ENCODE measurements at places on chromosomes 3 and 15. TPM values are rescaled to one million over a fixed set of nuclear protein-coding genes. Genes with fewer than 3 reads are reported as not detected.
A peak's percentile ranks its signal among the peaks of the same experiment; 100 is the strongest.

DNA sequence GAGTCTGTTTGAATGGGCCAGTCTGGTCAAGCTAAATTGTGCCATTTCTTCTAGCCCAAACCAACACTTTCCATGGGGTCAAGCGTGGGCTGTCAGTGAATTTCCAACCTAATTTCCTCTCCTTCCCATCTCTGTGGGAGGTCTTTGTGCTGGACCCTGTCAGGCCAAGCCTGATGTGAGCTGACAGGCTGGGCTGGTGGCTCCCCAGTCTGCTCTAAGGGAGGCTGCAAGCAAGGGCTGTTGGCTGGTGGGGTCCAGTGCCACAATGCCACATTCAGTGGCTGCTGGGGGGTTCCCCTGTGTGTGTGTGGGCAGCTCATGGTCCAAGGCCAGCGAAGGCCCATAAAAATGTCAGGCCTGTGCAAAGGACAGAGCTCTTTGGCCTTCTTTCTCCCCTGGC is 216.1 kb downstream of the OPA1 start:
- DNase-seq, result no peak

DNA sequence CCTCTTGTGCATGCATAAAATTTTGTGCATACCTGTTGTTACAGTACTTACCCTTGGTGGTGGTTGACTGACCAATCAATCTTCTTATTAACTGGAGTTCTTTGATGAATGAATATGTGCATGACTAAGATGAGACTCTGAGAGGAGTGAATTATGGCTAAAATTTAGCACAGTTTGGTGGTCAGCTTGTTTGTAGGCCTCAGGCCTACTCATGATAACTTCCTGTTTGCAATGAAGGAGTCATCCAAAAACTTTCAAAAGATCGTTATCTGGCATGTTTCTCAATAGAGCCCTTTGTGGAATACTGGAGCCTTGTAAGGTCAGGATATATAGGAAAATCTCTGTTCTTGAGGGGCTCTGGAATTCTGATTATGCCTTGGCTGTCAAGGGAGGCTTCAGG is 66.5 kb downstream of the LEKR1 start:
- no peak for DNase-seq

- no peak for DNase-seq
Observed at GRCh38 chr15:76577879-76578512, 241.4 kb downstream of the ISL2 start.

DNA sequence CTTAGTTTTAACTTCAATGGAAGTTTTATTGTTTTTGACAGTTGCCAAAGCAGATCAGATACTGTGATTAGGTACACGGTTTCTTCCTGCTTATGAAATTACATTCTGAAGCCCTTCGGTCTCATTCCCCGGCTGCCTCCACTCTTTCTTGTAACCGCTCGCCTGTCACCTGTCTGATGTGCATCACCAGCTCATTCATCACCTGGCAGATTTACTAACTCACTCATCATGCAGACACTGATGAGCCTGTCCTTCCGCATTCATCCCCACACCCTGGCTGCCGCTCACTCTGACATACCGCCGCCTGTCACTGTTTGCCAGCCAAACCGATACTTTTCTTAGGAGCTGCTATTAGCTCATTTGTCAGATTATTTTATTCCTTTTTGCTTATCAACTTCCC is 82.8 kb upstream of the NSMCE3 start:
- DNase-seq, result no peak

DNA sequence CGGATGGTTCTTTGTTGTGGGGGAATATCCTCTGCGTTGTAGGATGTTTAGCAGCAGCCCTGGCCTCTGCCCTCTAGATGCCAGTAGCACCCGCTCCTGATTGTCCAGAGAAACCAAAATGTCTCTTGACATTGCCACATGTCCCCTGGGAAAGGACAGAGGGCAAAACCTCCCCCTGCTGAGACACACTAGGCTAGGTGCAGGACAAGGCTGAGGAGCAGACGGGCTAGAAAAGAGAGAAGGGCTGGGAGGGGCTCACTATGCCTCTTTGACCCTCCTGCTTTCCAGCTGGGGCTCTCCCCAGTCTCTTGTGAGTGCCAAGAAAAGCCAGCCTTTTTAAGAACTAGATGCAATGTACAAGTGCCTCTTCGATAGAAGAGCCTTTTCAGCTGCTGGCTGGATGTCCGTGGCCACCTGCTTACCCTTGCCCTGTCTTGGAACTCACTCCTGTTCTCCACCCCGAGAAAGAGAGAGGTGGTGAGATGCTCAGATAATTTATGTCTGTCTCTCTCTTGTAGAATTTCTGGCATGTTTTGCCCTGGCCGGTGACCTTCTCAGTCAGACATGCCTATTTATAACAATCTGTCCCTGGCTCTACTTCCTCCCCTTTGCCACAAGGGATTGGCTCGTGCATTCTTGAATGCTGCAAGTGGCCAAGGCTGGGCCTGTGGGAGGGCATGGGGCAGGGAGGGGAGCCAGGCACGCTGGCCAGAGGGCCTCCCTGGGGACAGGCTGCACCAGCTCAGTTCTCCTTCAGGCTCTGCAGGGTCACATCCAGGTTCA is 142.6 kb downstream of the RPLP1 start:
- no peak for DNase-seq

GRCh38 chr3:173217127-173217526 is 76.1 kb upstream of the SPATA16 start:
- no peak for DNase-seq

DNA sequence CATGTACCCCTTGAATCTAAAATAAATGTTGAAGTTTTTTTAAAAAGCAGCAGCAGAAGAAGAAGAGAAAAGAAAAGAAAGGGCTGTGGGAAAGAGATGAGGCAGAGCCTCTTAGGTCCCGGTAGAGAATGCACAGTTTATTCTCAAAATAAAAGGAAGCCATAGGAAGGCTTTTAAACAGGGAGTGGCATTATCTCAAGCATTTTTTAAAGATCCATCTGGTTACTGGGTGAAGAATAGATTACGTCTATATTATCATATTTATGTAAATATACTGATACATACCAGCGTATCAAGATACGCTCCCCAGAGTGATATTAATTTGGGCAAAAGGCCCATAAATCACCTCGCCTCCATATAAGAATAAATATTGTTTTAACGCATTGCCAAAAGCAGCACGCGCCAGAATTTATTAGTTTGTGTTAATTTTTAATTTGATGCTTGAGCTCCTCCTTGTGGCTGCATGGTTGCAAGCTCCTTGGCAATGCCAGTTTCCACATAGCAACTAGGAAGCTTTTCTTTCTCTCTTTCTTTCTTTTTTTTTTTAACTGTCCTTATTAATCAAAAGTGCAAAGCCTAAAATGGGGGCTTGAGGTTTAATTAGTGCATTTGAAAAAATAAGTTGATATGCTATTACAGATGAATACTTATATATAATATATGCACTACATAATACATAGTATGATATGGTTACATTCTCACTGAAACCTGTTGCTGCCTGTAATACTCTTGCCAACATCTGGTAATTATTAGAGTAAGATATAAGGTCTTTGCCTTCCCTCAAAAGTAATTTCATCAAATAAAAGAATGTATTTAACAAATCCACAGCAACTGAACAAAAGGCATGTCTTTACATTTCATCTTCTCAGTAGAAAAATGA is 242.8 kb upstream of the UBE2E2 start:
- peak; percentile 32 for DNase-seq

The LMAN1L gene
- total RNA-seq, result not detected

- DNase-seq, result no peak
Observed at GRCh38 chr15:23411841-23412240, 35.2 kb downstream of the GOLGA6L2 start.

GRCh38 chr15:61668444-61668843 is 391.8 kb downstream of the VPS13C start:
- no peak for DNase-seq

DNA sequence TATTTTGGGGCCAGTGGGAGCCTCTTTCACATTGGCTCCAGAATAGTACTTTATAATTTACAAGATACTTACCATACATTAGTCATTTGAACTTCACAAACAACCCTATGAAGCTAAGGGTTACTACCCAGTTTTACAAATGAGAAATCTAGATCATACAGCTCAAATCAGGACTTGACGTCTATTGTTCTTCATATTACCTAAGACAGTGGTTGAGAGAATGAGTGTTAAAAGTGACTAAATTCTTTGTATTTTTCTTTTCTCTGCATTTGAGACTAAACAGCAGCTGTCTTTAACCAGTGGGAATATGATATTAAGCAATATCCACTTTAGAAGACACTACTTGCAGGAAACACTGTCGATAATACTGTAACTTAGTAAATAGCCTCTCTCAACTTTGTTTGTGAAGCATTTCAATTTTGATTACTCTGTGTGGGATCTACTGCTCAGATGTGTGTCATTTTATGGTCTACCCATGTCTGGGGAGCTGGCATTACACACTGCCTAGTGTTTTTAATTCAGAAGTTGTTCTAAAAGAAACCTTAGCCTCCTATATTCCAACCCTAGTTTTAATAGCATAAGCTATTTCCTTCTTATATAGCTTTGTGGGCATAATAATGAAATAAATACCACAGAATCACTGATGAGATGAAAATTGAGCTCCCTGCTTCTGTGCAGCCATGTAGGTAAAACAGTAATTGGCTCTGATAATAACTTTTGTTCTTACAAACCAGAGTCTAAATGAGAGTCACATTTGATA is 45.9 kb downstream of the IQCH start:
- DNase-seq, result no peak

The NTRK3 gene
- total RNA-seq, result 0.78 TPM

- no peak for DNase-seq
Observed at GRCh38 chr3:76570436-76571057, 469.4 kb upstream of the ROBO2 start.

DNA sequence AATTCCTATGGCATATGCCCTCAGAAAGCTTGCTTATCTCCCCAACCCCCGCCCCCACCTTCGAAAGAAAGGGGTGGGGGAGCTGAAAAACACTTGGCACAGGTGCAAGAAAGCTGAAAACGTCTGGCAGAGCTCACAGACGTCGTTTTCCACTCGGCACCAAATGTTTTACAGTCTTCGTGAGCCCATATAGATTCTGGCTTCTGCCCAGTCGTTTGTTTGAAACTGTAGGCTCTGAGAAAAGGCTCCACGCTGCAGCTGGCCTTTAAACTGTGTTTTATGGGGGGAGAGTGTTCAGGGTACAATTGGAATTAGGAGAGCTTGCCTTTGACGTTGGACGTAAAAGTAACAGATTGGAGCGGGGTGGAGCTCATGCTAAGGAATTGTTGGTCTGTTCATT is 130.3 kb downstream of the MDFIC2 start:
- DNase-seq, result no peak

- DNase-seq, result no peak
Observed at GRCh38 chr3:62923066-62923465, 47.9 kb upstream of the CADPS start.

- DNase-seq, result no peak
Observed at GRCh38 chr3:3783210-3783609, 16.0 kb upstream of the LRRN1 start.

- no peak for DNase-seq
Observed at GRCh38 chr3:59426821-59427565, 377.2 kb upstream of the CFAP20DC start.

DNA sequence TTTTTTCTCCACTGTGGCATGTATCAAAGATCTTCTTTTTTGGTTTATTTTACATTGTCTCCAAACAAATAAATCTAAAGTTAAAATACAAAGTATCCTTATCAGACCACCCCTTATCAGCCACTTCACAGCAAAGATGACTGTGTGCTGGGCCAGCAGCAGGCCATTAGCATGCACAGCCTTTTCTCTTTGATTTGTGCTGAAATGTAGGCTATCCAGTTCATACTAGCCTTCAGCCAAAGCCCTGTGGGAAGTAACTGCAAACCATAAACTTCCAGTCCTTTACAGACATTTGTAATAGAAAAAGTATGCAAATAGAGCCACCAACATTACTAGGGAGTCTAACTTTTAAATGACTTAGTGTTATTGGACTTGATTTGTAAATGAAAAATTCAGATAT is 816.3 kb downstream of the FHIT start:
- DNase-seq, result no peak

- DNase-seq, result no peak
Observed at GRCh38 chr15:71571641-71572040, 238.7 kb upstream of the NR2E3 start.

The ZKSCAN7 gene
- total RNA-seq, result 2.0 TPM

The PLSCR5 gene
- not detected for total RNA-seq

DNA sequence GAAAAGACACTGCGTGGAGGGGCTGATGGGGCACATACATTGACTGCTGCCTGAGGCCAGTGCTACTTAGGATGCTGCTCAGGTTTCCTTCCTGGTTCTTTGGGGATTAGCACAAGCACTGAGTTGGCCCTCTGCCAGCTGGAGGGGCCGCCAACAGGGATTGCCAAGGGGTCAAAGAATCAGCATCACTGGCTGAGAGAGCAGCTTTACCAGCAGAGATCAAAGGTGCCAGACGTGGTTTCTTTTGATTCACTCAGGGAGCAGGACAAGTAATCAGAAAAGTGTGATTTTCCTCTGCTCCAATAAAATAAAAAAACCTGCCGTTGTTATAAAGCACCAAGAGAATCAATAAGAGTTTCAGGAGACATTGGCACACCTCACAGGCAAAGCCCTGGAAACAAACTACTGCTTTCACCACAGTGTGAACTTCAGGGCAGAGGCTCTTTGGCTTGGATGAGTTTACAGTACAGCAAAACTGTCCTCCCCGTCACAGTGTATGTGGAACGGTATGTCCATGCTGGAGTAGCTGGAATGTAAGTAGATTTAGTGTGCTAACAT is 45.8 kb upstream of the FSIP1 start:
- no peak for DNase-seq

The SAMMSON gene
- not detected for total RNA-seq

GRCh38 chr3:198065897-198066296 is 105.9 kb downstream of the LMLN start:
- DNase-seq, result no peak

The SYNPR gene
- total RNA-seq, result not detected

- peak; percentile 44 for DNase-seq
Observed at GRCh38 chr15:90006217-90007075, 5.3 kb downstream of the ZNF710 start.

The RFC4 gene
- 130 TPM for total RNA-seq

The KCNMB2 gene
- total RNA-seq, result not detected

The KCNAB1 gene
- not detected for total RNA-seq

- no peak for DNase-seq
Observed at GRCh38 chr15:90844696-90845095, 23.7 kb upstream of the FURIN start.

The RETNLB gene
- total RNA-seq, result not detected

DNA sequence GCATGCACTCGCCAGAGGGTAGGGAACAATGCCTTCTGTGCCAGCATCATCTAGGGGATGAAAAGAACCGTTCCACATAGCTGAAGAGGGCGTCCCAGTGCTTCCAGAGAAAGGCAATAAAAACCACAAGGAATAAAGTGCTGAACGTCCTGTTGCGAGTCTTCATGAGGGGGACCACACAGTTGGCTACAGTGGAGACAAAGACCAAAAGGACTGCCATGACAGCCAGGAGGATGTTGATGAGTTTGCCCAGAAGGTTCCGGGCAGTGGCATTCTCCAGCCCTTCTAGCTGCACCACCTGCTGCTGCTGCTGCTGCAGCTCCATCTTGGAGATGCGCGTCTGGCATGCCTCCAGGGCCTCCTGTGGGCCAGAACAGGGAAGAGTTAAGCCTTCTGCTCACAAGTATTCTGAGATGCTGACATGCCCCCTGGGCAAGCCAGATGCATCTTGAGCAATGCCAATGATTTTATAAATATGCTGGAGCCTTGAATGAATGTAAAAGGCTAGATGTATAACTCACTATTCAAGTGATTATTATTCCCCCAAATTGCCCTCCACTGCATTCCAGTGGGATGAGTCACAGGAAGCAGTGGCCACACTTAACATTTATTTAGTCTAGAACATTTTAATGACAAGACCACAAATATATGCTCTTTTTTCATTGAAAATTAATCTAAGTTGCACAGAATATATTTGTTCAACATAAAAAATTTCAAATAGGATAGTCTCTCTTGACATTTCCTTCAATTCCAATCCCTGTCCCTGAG is 45.1 kb upstream of the PLXND1 start:
- no peak for DNase-seq
